ENCODE measurements at places on chromosomes 7 and 10.

GRCh38 chr7:3760651-3761050 lies 459.6 kb downstream of the SDK1 start:
- DNase-seq = no peak

DNA sequence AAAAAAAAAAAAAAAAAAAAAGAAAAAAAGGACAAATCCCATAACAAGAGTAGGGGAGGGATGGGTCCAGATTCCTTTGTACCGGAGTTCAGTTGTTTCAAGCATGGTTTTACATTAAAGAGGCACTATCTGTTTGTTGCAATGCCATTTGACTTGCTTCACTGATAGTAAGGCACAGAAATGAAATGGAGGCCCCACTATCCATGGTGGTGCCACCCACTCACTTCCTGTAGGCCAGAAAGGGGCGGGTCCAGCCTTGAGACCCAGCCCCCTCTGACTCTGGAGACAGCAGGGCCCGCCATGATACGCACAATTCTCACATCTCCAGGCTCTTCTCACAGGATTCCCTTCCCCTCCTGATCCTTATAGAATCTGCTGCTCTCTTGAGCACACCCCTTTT lies 100.0 kb downstream of the CLEC2L start:
- DNase-seq = no peak

DNA sequence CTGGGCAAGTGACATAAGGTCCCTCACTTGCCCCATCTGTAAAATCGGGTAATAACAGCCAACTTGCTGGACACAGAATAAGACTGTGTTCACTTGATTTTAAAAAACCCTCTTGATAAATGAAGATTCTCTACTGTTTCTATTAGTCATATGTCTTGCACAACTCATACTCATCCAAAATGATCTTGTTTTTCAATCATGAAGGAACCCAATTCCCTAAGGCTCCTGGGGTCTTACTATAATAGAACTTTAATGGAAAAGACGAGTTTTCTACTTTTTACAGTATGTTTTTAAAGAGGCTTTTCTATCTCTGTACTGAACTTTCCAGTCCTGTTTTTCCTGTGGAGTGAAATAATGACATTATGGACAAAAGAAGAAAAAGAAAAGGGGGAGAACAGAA lies 103.8 kb downstream of the ARID5B start:
- DNase-seq = no peak

GRCh38 chr7:131293018-131293417 lies 34.7 kb upstream of the MKLN1 start:
- DNase-seq = no peak

GRCh38 chr7:108455551-108455997 lies 662 bp downstream of the NRCAM start:
- no peak for DNase-seq

GRCh38 chr10:73992899-73993788 lies 4.8 kb upstream of the VCL start:
- no peak for DNase-seq

GRCh38 chr7:39634478-39634805 lies 11.1 kb downstream of the RALA start:
- no peak for DNase-seq

GRCh38 chr10:12482587-12482986 lies 133.2 kb downstream of the CAMK1D start:
- DNase-seq = no peak

GRCh38 chr10:103545366-103545765 lies 51.9 kb downstream of the NEURL1 start:
- no peak for DNase-seq

DNA sequence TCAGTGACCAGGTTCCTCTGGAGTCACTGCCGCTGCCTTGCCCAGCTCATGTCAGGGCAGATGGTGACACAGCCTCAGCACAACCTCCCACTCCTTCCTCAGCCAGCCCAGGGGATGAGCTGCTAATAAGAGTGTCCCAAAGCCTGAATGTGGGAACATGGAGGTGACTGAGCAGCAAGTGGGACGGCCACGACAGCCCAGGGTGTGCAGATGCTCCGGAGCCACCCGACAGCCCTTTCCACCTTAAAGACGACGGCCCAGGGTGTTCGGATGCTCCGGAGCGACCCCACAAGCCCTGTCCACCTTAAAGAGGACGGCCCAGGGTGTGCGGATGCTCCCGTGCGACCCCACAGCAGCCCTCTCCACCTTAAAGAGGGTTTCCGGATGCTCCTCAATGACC lies 89.2 kb downstream of the DIP2C start:
- DNase-seq = no peak

- no peak for DNase-seq
Observed at GRCh38 chr7:106817098-106817497, 48.0 kb upstream of the PIK3CG start.

- no peak for DNase-seq
Observed at GRCh38 chr7:353746-354325, 63.9 kb downstream of the FOXL3 start.

GRCh38 chr7:132102391-132102790 lies 473.9 kb downstream of the PLXNA4 start:
- no peak for DNase-seq

DNA sequence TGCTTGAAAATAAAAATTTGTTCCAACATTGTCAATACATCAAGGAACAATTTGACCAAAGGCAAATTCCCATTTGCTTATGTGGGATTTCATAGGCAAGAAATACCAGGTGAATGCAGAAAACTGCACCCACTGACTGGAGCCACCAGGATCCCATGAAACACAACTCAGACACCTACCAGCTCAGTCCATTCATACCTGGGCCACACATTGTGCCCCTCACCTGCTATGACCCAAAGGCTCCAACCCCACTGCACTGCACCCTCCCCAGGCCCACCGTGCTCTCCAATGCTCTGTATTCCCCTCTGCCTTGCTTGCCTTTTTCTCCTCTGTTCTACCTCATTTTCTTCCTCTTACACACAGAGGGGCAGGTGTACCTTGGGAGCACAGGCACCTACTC lies 5.3 kb downstream of the NCAPG2 start:
- no peak for DNase-seq

DNA sequence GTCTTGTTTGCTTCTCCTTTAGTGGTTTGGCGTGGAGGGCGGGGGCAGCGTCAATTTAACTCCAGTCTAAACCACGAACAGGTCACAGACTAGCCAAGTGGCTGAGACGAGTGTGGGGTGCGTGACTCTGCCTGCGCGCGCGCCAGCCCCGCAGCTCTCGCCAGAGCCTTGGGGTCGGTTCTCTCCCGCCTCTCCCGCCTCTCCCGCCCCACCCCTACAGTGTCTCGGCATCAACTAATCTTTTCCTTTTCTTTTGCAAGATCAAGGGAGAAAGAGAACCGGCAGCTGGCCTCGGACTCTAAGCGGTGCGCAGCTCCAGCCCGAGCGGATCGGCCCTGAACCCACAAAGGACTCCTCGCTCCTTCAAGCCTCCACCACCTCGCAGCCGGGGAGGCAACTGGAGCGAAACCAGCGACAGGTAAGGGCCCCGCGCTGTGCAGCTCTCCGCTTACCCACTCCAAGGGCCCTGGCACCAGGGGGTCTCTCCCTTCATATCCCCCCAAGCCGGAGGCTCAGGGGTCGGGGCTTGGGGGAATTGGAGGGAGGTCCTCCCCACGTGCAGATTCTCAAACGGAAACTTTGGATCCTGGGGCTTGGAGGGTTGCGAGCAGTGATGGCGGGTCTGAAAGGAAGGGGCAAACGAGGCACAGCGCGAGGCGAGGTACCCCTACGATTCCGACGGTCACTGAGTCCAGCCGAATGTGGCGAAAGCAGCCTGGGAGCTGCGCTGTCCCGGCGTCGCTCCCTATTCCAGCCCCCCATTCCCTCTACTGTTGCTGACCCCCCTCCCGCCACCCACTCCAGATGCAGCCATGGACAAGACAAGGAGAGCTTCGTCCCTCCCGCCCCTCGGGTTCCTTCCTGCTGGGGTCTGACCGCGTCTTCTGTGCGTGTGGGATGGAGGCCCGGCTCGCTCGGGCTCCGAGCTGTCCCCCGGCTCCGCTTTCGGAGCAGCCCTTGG lies 829 bp downstream of the CHRM2 start:
- DNase-seq = no peak

GRCh38 chr10:70186571-70186970 lies 16.3 kb upstream of the SAR1A start:
- DNase-seq = no peak

GRCh38 chr7:159136846-159137245 lies 7.8 kb downstream of the VIPR2 start:
- DNase-seq = no peak

- no peak for DNase-seq
Observed at GRCh38 chr10:131651674-131652437, 249.0 kb upstream of the PPP2R2D start.

GRCh38 chr7:151088019-151088855 lies 2.0 kb downstream of the AGAP3 start:
- no peak for DNase-seq

DNA sequence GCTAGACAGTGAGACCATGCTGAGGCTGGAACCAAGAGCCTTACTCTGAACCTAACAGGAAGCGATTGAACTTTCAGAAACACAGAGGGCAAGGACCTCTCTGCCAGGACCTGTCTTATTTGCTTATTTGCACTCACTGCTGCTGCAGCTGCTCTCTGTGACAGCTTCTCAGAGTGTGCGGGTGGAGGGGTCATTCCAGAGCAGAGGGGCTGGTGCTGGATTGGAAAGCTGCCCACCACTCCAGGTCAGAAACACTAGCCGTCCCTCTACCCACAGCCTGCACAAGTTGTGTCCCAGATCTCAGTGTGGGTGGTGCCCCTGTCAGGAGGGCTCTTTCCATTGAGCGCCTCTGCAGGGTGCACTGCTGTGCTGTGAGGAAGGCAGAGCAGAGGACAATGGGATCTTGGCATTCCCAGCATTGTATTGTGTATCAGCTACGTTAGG lies 126.2 kb downstream of the CCNY start:
- no peak for DNase-seq
